ENCODE measurements at places on chromosomes 1 and 21. TPM values are rescaled to one million over a fixed set of nuclear protein-coding genes. Genes with fewer than 3 reads are reported as not detected.

GPR161 gene
- total RNA-seq = 7.0 TPM

SLC6A9 gene
- total RNA-seq = 9.6 TPM

NUP133 gene
- total RNA-seq = 32.6 TPM

TGFB2 gene
- total RNA-seq = 18.7 TPM

TFAP2E gene
- total RNA-seq = not detected

GJC2 gene
- 0.06 TPM for total RNA-seq

RABIF gene
- 7.5 TPM for total RNA-seq

AMY2A gene
- total RNA-seq = not detected

MPZ gene
- total RNA-seq = 0.39 TPM

TNFRSF4 gene
- not detected for total RNA-seq

KRTAP19-1 gene
- total RNA-seq = not detected

CR2 gene
- total RNA-seq = 0.02 TPM

FBXO28 gene
- 19.1 TPM for total RNA-seq

KRTAP10-8 gene
- total RNA-seq = not detected

CASZ1 gene
- 0.17 TPM for total RNA-seq

LRRC7 gene
- total RNA-seq = 0.10 TPM

KCNT2 gene
- total RNA-seq = 0.18 TPM

ZNF678 gene
- total RNA-seq = 6.3 TPM

ZNF683 gene
- not detected for total RNA-seq

MAN1C1 gene
- total RNA-seq = 0.95 TPM

All from H4 (cell line).